ENCODE measurements at places on chromosomes 4 and X.

DNA sequence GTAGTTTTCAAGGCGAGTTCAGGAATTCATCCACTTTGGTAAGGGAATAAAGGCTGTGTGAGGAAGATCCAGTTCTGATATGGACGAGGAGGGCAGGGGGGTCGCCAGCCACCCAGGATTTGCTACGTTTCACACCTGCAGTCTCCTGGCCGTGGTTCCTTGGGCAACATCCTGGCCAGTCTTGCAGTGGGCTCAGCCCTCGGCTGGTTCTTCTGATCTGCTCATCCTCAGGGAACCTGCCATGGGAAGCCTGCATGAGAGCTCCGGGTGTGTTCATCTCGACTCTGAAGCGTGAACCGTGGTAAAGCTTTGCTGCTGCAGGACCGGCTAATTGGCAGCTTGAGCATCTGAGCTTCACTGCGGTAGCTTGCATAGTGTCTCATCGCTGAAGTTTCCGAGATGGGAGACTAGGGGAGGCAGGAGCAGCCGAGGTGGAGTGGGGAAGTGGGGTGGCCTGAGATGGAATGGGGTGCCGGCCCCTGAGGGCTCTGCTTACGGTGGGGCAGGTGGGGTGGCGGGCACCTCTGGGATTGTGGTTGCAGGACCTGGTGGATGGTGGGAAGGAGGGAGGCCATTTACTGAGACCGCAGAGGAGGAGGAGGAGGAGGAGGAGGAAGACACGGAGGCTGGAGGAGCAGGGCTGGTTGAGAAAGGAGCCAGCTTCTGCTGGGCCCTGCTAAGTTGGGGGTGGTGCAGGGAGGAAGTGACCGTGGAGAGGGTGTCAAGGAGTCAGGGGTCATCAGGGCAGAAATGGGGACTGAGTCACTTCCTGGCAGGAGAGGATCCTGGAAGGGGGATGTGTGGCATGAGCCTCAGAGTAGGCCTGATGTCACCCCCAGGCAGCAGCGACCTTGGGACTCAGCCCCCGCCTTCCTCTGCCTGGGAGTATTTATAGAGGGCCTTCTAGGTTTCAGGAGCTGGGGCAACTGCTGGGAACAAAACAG is 213.1 kb upstream of the PSAPL1 start:
- no peak for DNase-seq

GRCh38 chr4:39030725-39031124 is 1.5 kb downstream of the TMEM156 start:
- no peak for DNase-seq

GRCh38 chr4:90159193-90159592 is 32.0 kb downstream of the CCSER1 start:
- DNase-seq, result no peak

DNA sequence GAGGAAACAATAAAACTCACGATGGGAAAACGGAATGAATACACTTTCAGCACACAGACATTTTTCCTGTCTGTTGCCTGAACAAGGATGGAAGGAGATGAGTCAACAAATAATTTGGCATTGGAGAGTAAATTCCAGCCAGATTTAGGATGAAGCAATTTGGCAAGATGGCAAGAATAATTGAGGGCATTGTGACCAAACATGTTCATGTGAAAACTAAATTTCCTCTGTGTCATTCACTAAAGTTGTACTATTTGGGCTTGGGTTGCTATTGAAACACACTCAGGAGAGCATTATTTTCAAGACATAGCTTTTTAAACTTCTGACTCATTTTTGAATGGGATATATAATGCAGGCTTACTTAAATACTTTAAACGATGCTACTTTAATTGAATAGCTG is 1614.4 kb downstream of the PCDH19 start:
- no peak for DNase-seq

Data from Caki2 (cell line).